NCI-H82 (cell line): ENCODE measurements at places on chromosomes 16 and 17.

GRCh38 chr16:22623351-22623781 lies 112.7 kb downstream of the NPIPB5 start:
- no peak for DNase-seq

- no peak for DNase-seq
Observed at GRCh38 chr17:56502120-56502654, 91.3 kb upstream of the NOG start.

DNA sequence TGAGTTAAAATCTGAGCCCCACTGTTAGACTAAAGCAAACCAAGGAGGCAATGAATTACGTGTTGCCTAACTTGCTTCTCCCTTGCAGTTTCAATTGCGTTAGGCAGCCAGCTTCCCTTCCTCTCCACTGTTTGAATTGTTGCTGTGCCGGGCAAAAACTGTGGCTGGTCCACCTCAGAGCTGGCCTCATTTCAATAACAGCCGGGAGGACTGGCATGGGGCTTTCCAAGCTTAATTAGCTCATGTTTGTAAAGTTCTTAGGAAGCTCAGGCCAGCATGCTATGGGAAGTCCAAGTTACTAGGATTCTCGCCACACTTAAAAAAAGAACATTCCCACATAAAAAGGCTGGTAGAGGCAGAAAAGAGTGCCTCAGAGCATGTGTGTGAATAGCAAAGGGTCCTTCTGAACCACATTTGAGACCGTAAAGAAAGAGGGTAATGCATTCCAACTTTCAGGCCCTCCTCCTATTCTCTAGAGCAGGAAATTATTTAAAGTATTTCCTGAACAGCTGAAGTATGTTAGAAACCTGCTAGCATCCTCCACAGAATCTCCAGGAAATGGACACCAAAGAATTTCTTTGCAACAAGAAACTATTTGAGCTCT lies 79.0 kb upstream of the SMURF2 start:
- no peak for DNase-seq

GRCh38 chr17:29885031-29885640 lies 44.9 kb downstream of the SSH2 start:
- no peak for DNase-seq

GRCh38 chr17:7029659-7030058 lies 6.2 kb upstream of the SLC16A13 start:
- DNase-seq, result no peak
